NCI-H460 (cell line): ENCODE measurements at places on chromosomes 7 and 10. TPM values are rescaled to one million over a fixed set of nuclear protein-coding genes. Genes with fewer than 3 reads are reported as not detected.

FOXK1 gene
- 37.9 and 40.6 TPM in 2 replicates for total RNA-seq

ANKRD7 gene
- total RNA-seq, result 0.64 and 0.66 TPM in 2 replicates

GRCh38 chr7:18666107-18666728, 170.7 kb downstream of the HDAC9 start:
- DNase-seq, result peak; percentile 72

GRCh38 chr10:93178226-93178625, 104.5 kb downstream of the CYP26A1 start:
- no peak for DNase-seq

GRCh38 chr7:150735596-150736358, 1.4 kb upstream of the GIMAP5 start:
- no peak for DNase-seq

- no peak for DNase-seq
These were observed 825.9 kb upstream of the IGFBP3 start for GRCh38 chr7:46746695-46747687.
